ENCODE measurements at places on chromosomes 13 and 19.

- peaks cover 2% of the 10 kb centered on the region for H3K4me1 ChIP-seq
- peaks cover 3% of the 10 kb centered on the region for H3K27me3 ChIP-seq
- H3K27ac ChIP-seq: peak overlapping the region; percentile 71
- peaks cover 37% of the 10 kb centered on the region for H3K36me3 ChIP-seq
- no peak overlapping the region for H3K4me3 ChIP-seq
- no peak for DNase-seq
Measured at GRCh38 chr19:34325181-34325580, 39.8 kb upstream of the GPI start.

- H3K36me3 ChIP-seq: no peaks in the 10 kb centered on the region
- no peaks in the 10 kb centered on the region for H3K4me1 ChIP-seq
- H3K27me3 ChIP-seq: no peaks in the 10 kb centered on the region
- DNase-seq: no peak
Measured at GRCh38 chr13:23443110-23443509, 9.6 kb upstream of the SACS start.

- no peaks in the 10 kb centered on the region for H3K4me1 ChIP-seq
- DNase-seq: no peak
- H3K4me3 ChIP-seq: no peak overlapping the region
- no peak overlapping the region for H3K27ac ChIP-seq
- peaks cover 2% of the 10 kb centered on the region for H3K27me3 ChIP-seq
- H3K36me3 ChIP-seq: no peaks in the 10 kb centered on the region
Measured at GRCh38 chr13:46516599-46517338, 36.2 kb upstream of the LRCH1 start.

DNA sequence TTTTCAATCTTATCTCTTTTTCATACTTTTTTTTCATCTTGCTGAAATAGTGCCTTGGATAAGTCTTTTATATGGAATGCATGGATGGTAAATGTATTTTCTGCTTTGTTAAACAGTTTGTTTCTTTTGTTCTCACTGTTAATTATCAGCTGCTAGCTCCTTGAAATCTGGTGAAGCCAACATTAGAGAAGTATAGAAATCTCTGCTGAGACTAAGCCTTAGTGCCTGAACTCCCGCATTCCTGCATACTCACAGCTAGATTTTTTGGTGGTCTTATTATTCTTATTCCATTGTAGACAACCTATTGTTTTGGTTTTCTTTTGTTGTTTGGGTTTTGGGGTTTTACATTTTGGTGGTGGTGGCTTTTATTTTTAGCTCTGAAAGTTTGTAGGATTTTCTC is 48.4 kb downstream of the DNAJC15 start:
- H3K4me1 ChIP-seq: peaks cover 14% of the 10 kb centered on the region
- no peaks in the 10 kb centered on the region for H3K27me3 ChIP-seq
- peaks cover 15% of the 10 kb centered on the region for H3K36me3 ChIP-seq

All from immature natural killer cell (primary cell).